ENCODE measurements at places on chromosomes 16 and 17.

DNA sequence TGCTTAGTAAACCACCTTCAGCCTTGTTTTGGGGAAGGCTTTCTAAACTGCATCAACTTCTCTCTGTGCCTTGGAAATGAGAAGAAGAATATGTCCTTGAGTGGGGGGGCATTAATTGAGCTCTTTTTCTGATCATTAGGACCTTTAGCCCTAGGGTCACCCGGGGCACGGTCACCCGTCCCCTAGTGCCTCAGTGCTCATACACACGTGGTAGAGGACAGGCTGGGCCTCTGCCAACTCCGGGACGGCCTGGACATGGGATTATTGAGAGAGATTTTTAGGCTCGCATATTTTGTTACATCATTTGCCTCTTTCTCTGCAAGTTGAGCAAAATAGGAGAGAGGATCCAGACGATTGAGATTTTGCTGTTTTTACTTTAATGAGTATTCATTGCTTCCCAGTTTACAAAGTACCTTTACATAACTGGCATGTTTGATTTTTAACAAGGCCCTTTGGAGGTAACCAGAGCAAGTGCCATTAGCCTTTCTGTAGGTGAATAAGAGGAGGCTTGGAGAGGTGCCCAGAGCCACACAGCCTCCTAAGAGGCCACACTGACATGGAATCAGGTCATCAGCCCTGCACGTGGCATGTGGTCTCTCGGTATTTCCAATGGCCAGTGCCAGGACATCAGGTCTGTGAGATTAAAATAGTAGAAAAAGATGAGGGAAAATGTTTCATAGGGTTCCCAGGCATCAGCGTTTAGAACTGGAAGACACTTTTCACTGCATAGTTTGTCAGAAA is 11.1 kb downstream of the PMM2 start:
- no peak for DNase-seq

GRCh38 chr16:69566240-69566980 is 644 bp downstream of the NFAT5 start:
- peak; percentile 72 for DNase-seq

DNA sequence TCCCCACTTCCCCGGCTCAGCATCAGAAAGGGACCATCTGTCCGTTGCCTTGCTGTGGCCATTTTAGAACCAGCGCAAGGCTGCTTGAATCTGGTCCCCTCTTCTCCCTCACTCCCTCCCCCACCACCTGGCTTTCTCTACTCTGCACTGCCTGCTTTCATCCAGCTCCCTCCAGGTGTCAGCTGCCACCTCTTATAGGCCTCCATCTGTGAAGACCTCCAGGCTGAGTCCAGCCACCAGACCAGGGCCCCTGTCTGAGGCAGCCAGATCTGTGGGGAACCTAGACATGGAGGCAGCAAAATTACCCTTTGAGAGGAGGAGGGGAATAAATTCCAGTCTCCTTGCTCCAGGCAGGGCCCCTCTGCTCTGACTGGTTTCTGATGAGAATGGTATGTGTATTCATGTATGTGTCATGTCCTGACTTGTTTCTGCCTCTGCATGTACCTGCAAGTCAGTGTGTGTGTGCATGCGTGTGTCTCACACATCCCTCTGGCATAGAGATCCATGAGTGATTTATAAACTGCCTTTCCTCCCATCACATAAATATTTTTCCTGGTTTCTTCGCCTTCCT is 21.1 kb downstream of the MINK1 start:
- peak; percentile 43 for DNase-seq

GRCh38 chr16:85112364-85112763 is at the start of gene CIBAR2:
CIBAR2 (minus strand) TSS chr16:85112472; CDS start chr16:85112352, 120 bp downstream.
- no peak for DNase-seq

DNA sequence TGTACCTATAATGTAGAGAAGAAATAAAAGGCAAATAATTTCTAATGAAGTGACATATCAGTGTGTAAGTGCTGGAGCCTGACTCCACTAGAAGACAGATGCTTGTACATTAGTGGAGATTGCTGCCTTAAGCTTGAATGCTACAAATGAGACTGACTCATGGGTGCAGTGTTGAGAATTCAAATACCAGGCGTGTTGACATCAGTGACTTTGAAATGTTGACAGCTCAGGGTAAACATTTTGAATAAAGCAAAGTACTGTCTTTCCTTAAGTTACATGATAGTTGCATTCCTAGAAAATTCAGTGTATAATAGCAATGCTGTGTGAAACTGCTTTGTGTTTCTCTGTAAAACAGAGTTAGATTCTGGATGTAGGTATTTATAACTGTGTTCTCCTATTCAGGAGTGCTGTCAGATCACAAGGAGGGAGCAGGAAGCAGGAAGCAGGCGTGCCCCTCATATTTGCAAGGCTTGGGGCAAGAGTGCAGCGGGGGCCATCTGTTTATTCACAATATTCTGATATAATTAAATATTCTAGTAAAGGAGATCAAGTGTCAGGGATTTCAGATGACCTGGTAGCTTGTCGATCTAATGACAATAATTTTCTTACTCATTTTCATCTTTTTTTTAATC is 119.0 kb downstream of the SPECC1 start:
- DNase-seq, result peak; percentile 38

- peak; percentile 39 for DNase-seq
These were observed 41.7 kb upstream of the JPH3 start for GRCh38 chr16:87560428-87561199.

DNA sequence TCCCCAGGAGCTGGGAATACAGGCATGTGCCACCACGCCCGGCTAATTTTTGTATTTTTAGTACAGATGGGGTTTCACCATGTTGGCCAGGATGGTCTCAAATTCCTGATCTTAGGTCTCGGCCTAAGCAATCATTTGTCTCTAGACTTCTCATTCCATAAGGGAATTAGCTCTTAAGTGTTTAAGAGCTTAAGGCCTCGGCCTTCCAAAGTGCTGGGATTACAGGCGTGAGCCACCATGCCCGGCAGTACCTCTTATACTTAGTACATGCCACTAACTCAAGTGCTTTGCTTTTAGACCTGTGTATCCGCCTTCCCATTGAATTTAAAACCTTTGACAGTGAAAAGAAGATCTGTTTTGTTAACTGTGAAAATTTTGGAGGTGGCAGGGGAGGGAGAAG is 16.6 kb upstream of the IL21R start:
- DNase-seq, result no peak

DNA sequence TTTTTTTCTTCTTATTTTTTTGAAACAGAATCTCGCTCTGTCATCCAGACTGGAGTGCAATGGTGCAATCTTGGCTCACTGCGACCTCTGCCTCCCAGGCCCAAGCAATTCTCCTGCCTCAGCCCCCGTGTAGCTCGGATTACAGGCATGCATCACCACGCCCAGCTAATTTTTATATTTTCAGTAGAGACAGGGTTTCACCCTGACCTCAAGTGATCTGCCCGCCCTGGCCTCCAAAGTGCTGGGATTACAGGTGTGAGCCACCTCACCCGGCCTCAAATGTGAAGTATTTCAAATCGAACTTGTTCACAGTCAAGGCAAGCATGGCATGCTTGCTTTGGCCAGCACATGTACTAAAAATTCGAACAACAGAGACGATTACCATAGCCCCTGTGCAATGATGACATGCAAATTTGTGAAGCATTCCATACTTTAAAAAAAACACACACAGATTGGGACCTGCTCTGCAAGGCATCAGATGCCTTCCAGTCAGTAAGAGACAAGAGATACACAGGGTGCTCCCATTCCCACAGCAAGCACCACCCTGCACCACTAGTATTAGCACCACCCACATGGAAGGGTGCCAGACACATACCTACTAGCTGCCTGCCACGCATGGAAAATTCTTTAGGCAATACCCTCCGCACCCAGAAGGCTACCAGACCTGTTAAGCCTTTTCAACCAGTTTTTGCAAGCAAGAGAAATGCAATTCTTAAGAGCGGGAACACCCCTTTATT is 47.2 kb downstream of the ANKRD11 start:
- peak; percentile 69 for DNase-seq

DNA sequence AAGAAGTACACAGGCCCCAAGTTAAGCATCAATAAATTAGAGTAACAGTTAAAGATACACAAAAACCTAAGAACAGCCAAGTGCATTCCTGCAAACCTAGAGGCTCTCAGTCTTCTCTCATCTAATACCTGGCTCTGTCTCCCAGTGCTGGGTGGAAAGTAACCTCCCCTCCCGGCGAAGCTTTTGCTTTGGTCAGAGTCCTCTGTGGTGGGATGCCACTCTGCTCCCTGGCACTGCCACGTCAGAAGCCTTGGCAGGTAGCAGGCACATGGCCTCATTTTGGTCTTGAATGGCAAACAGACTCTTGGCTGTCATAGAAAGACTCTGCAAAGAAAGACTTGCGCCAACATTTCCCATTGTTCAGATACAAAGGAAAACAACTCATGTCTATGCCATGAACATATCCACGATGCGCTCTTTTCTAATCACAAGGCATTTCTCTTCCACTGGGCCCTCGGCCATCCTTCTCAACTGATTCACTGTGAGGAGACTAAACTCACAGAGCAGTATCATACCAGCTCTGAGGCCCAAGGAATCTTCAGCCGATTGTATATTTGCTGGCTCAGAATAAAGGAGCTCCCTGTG is 21.2 kb downstream of the MTHFSD start:
- no peak for DNase-seq

DNA sequence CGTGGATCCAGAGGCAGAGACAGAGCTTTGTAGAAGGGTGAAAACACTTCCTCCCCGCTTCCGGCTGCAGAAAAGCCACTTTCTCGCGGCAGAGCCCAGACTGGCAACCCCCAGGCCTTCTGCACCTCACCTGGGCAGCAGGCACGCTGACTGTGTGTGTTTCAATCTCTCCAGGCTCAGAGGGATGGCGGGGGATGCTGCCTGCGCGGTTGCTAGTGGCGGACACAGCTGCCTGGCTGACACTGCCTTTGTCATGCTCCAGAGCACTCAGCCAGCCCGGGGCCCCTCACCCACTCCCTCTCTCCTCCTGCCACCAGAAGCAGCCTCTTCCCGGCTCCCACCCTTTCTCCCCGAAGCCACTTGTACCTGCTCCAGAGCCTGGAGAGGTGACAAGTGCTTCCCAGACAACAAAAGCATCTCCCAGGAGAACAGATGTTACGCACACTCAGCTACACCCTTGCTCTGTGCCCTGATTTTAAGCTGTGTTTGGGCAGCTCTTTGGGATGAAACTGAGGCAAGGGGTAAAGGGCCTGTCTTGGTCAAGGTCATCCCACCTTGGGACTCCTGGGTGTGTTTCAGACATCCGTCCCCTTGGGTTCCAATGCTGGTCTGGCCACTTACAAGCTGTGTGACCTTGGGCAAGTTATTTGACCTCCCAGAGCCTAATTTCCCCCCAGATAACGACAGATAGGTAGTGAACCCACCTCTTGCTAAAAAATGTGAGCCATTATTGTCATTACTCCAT is 9.2 kb upstream of the GLIS2 start:
- no peak for DNase-seq

DNA sequence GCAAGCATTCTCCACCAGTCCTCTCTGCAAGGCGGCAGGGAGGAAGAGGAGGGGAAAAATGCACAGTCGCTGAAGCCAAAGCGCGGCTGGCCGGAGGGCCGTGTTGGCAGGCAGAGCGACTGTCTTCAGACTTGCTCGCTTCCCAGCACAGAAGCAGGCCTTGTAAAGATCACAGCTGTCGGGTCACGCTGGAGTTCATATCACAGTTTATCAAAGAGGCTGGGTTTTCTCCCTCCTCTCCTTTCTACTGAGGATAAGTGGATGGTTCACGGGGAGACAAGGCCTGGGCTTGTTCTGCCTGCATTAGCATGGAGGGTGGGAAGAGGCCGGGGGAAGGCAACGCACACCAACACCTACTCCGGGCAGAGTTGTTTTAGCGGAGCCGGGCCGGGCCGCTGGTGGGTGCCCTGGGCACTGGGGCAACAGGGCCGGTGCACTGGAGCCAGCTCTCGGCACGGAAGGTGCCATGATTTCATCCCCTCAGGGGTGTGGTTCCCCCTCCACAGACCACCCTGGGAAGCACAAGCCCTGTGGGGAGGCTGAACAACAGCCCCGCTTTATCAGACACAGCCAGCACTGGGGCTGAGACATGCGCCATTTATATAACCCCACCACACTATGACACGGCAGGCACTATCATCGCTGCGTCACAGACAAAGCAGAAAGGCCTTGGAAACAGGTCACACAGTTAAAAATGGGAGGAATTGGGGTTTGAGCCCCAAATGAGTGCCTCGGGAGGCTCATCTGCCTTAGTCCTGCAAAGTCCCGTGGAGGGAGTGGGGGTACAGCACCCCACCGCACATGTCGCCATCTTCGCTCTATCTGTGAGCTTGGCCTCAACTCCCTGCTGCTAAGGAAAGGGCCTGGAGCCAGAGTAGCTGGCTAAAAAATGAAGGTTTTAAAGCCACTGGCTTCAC is 40.3 kb upstream of the MTSS2 start:
- no peak for DNase-seq

- DNase-seq, result peak; percentile 38
These were observed 14.0 kb downstream of the SRCIN1 start for GRCh38 chr17:38591759-38592241.

DNA sequence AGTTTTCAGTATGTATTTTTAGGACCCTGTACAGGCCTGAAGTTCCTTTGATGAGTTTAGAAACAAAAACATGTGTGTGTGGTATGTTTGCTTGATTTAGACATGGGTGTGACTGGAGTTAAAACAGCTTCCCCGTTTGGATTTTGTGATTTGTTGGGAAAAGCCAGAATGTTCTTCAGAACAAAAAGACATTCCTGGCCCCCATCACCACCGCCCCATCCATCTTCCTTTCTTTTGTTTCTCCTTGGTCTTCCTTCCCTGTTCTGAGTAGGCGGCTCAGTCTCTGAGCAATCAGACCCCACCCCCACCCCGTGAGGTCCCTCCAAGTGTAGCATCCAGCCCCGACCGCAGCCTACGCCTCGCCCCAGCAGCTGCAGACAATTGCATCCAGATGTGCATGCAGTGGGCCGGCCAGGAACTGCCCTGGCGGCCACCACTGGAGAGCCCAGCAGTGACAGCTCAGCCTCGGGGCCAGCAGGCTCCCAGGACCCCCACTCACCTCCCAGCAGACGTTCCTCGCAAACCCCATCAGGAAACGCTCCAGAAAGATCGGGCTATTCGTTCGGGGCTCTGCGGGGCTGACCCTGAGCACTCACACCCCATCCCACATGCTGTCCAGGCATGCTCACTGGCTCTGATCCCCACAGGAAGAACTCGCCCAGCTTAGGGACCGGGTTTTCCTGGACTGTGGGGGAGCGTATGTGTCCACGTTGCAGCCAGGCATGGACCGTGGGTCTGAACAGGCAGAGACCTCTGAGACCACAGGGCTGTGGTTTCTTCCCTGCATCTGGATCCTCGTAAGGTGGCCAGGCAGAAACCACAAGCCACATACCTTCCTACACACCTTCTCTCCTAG is 99.8 kb upstream of the CDH5 start:
- DNase-seq, result peak; percentile 97

- DNase-seq, result no peak
These were observed 56.5 kb upstream of the XYLT1 start for GRCh38 chr16:17526956-17527937.

Measured in AG10803 (cell line).